ENCODE measurements at places on chromosomes 2 and 18.

GRCh38 chr2:241218131-241219029 is 29.9 kb downstream of the ANO7 start:
- no peaks in the 10 kb centered on the region for H3K36me3 ChIP-seq
- H3K27ac ChIP-seq = no peak overlapping the region
- H3K4me3 ChIP-seq = peak overlapping the region; percentile 62
- H3K27me3 ChIP-seq = 0 out of 2 replicates have a peak, but pooled peaks cover 7% of the 10 kb centered on the region

DNA sequence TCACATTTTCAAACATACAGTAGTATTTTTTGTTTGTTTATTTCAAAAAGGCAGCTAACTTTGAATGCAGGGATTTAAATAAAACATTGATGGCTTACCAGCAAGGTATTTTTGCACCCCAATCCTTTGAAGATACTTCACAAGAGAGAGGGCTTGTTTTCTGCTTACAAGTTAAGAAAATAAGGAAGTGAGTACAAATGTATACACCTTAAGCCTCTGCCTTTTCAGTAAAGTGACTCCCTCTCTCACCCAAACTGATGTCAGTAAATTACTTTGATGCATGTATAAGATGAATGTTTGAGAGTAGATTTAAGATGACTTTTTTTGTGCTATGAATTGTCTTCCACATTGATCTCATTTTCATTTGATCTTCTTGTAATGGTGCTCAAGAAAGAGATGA is 820.0 kb downstream of the CPS1 start:
- no peak overlapping the region for H3K27ac ChIP-seq
- no peak for DNase-seq
- no peaks in the 10 kb centered on the region for H3K36me3 ChIP-seq
- peaks cover 7% of the 10 kb centered on the region for H3K4me1 ChIP-seq
- no peaks in the 10 kb centered on the region for H3K27me3 ChIP-seq

- H3K4me3 ChIP-seq = no peak overlapping the region
- H3K27me3 ChIP-seq = no peaks in the 10 kb centered on the region
- no peak for DNase-seq
- no peak overlapping the region for H3K27ac ChIP-seq
Measured at GRCh38 chr2:219609149-219609750, 11.6 kb downstream of the STK11IP start.

DNA sequence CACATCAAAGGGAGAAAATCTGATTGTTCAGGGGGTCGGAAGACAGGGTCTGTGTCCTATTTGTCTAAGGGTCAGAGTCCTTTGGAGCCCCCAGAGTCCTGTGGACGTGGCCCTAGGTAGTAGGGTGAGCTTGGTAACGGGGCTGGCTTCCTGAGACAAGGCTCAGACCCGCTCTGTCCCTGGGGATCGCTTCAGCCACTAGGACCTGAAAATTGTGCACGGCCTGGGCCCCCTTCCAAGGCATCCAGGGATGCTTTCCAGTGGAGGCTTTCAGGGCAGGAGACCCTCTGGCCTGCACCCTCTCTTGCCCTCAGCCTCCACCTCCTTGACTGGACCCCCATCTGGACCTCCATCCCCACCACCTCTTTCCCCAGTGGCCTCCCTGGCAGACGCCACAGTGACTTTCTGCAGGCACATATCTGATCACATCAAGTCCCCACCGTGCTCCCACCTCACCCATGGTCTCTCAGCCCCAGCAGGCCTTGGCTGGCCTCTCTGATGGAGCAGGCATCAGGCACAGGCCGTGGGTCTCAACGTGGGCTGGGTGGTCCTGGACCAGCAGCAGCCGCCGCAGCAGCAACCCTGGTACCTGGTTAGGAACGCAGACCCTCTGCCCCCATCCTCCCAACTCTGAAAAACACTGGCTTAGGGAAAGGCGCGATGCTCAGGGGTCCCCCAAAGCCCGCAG is 3.8 kb downstream of the PROC start:
- H3K36me3 ChIP-seq = no peaks in the 10 kb centered on the region
- H3K27me3 ChIP-seq = no peaks in the 10 kb centered on the region
- DNase-seq = no peak
- no peak overlapping the region for H3K27ac ChIP-seq
- peaks cover 2% of the 10 kb centered on the region for H3K4me1 ChIP-seq
